ENCODE measurements at places on chromosomes 1 and 21. TPM values are rescaled to one million over a fixed set of nuclear protein-coding genes. Genes with fewer than 3 reads are reported as not detected.

- H3K4me3 ChIP-seq: no peak overlapping the region
- peaks cover 3% of the 10 kb centered on the region for H3K36me3 ChIP-seq
- DNase-seq: no peak
- H3K27ac ChIP-seq: no peak overlapping the region
Measured at GRCh38 chr1:116545359-116545705, 25.5 kb downstream of the CD58 start.

GRCh38 chr1:42922687-42923366, 35.8 kb downstream of the SLC2A1 start:
- H3K27ac ChIP-seq: no peak overlapping the region
- H3K4me1 ChIP-seq: no peaks in the 10 kb centered on the region
- no peak overlapping the region for H3K4me3 ChIP-seq
- DNase-seq: no peak
- H3K27me3 ChIP-seq: no peaks in the 10 kb centered on the region

CAPN9 gene
- not detected for polyA plus RNA-seq

DNA sequence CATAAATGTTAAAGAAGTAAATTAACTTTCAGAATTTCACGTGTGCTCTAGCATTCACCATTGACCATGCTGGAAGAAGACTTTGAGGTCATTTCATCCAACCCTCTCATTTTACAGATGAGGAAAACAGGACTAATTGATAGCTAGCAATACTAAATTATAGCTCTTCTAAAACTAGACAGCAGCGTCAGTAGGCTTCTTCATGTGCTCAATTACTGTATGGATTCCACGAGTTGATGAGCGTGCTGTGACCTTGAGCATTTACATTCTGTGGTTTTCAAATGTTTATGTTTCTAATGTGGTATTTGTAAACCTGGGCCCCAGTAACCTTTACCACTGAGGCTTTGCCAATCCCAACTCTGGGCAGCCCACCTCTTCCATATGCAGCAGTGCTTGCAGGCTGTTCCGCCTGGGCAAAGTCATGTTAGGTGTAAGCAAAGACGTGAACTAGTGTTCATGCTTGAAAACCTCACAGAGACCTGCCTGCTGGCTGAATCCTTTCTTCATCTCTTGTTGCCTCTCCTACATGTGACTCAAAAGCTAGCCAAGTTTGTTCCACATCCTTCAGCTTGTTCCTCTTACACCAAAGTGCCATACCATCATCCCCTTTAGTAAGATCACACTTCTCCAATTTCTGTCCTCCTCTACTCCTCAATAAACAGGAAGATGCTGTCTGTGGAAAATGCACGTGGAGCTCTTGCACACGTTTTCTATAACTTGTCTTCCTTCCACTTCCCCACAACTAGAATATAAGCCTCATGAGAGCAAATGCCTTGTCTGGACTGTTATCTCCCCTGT, 17.2 kb downstream of the KCNJ15 start:
- no peaks in the 10 kb centered on the region for H3K36me3 ChIP-seq
- DNase-seq: no peak
- H3K27ac ChIP-seq: no peak overlapping the region
- peaks cover 3% of the 10 kb centered on the region for H3K27me3 ChIP-seq

GSTM3 gene
- polyA plus RNA-seq: 79.8 TPM

TIE1 gene
- polyA plus RNA-seq: 10.9 TPM

DNA sequence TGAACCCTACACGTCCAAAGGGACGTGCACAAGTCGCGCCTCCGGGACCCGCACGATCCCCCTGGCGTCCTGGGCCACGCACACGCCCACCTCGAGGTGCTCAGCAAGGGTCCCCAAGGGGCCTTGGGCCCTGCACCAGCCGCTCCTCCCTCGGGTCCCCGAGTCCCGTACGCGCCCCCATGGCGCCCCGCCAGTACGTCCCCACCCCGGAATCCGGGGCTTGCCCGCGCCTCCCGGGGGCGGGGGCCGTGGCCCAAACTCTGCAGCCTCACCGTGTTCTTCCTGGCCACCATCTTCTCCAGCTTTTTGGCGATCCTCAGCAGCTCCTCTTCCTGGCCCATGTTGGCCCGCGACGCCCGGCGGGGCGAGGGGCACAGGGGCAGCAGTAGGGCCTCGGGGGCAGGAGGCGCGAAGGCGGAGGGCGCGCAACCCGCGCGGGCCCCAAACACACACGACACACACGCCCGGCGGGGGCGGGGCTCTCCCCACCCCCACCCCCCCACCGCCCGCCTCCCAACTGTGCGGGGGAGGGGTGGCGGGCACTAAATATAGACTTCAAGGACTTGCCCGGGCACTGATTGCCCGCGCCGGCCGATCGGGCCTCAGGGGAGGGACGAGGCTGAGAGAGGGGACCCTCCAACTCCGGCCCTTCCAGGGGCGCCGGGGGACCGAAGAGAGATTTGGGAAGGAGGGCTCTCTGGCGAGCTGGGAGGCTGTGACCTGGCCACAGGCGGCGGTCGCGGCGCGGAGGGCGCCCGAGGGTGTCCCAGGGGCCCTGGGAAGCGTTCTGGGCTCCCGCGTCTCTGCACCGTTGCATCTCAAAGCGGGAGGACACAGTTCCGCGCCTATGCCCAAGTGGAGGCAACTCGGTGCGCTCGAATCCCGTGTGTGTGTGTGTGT, at the start of gene TCEA3:
TCEA3 (minus strand) TSS at position 456 of the 900 bp plus-strand sequence; CDS start at position 341, 115 bp downstream.
- H3K27ac ChIP-seq: peak within 1 kb of the TSS; percentile 92
- H3K4me3 ChIP-seq: peak within 1 kb of the TSS; percentile 75
- no peaks in the 10 kb centered on the region for H3K27me3 ChIP-seq
- DNase-seq: peak; percentile 73

CNKSR1 gene
- 45.3 TPM for polyA plus RNA-seq

DNA sequence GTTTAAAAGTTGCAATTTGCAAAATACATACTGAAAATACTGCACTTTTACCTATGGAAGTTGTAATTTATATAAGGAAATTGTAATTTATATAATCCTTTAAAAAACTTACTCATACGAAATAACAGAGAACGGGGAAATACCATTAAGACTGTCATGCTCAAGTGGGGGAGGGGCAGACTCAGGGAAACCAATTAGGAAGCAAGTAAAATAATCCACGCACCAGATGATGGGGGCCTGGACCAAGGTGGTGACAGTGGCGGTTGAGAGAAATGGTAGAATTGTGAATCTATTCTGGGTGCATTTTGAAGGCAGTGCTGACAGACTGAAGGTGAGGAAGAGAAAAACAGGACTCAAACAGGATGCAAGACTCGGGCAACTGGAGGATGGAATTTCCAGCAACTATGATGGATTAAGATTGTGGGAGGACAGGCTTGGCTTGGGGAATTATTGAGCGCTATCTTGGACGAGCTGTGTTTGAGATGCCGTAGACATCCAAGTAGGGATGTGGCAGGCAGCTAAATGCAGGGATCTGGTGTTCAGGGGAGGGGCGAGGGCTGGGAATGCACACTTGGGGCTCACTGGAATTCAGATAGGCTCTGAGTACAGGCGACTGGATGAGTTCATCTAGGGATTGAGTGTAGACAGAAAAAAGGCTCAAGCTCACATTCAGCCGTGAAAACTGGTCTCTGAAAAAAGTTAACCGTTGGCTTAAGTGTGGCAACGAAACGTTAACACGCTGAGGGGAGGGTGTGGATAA, 977 bp downstream of the LCA5L start:
- no peaks in the 10 kb centered on the region for H3K27me3 ChIP-seq
- DNase-seq: no peak
- peaks cover 22% of the 10 kb centered on the region for H3K4me1 ChIP-seq
- H3K4me3 ChIP-seq: peak overlapping the region; percentile 77
- no peaks in the 10 kb centered on the region for H3K36me3 ChIP-seq

DNA sequence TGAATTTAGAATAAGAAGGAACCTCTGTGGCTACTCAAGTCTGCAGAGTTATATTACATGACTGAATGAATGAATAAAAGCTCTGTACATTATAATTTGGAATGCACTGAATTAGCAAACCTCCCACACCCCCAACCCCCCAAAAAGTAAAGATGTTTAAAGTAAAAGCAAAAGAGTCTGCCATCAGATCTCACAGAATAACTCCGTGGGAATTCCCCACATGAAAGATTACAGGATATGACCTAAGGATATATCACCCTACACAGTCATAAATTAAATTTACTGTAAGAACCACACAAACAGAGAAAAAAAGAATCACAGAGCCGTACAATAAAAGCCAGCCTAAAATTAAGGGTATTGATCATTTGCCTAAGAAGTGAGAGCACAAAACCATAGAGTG, 587.3 kb downstream of the PTPRC start:
- no peak for DNase-seq
- no peaks in the 10 kb centered on the region for H3K36me3 ChIP-seq
- no peak overlapping the region for H3K4me3 ChIP-seq
- no peaks in the 10 kb centered on the region for H3K27me3 ChIP-seq
- H3K4me1 ChIP-seq: no peaks in the 10 kb centered on the region

GRCh38 chr1:164466429-164466828, 92.6 kb upstream of the PBX1 start:
- H3K27ac ChIP-seq: no peak overlapping the region
- no peaks in the 10 kb centered on the region for H3K4me1 ChIP-seq
- no peak for DNase-seq
- no peaks in the 10 kb centered on the region for H3K36me3 ChIP-seq

PPFIA4 gene
- polyA plus RNA-seq: 14.1 TPM

GRCh38 chr1:9455487-9456234, 83.6 kb upstream of the SLC25A33 start:
- no peaks in the 10 kb centered on the region for H3K27me3 ChIP-seq
- H3K4me3 ChIP-seq: no peak overlapping the region
- no peak overlapping the region for H3K27ac ChIP-seq
